ENCODE measurements at places on chromosomes 2 and 18. TPM values are rescaled to one million over a fixed set of nuclear protein-coding genes. Genes with fewer than 3 reads are reported as not detected.

DNA sequence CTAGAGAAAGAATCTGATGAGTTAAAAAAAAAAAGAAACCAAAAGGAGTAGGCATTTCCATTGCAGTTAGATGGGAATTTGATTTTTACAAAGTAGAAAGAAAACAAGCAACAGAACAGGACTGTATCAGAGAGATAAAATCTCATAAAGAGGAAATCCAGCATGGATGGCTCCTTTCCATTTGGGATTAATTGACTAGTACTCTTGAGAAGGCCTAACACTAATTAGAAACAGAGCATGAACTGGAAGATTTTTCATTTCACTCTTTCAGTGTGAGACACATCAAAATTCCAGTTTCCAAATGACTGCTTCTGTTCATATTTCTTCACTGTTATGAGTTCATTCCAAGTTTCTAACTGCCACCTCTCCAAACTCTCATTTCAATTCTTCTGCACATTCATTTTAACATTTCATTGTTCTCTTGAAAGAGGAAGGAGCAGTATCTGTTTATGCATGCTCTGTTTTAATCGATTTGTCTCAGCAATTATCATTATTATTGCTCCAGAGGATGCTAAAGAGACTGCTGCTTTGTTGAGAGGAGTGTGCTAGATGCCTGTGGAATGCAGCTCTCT, 108.8 kb upstream of the PIEZO2 start:
- DNase-seq = no peak
- H3K4me3 ChIP-seq = no peak overlapping the region
- no peaks in the 10 kb centered on the region for H3K27me3 ChIP-seq
- no peak overlapping the region for H3K27ac ChIP-seq
- no peaks in the 10 kb centered on the region for H3K4me1 ChIP-seq
- no peaks in the 10 kb centered on the region for H3K36me3 ChIP-seq

GRCh38 chr18:79597831-79598632, 81.6 kb upstream of the CTDP1 start:
- no peaks in the 10 kb centered on the region for H3K36me3 ChIP-seq
- H3K4me1 ChIP-seq = peaks cover 7% of the 10 kb centered on the region
- H3K27ac ChIP-seq = no peak overlapping the region

IL36B gene
- total RNA-seq = not detected

EMILIN1 gene
- 0.95 TPM for total RNA-seq

- H3K27me3 ChIP-seq = no peaks in the 10 kb centered on the region
- H3K27ac ChIP-seq = no peak overlapping the region
- no peak overlapping the region for H3K4me3 ChIP-seq
- H3K4me1 ChIP-seq = no peaks in the 10 kb centered on the region
- no peaks in the 10 kb centered on the region for H3K36me3 ChIP-seq
Measured at GRCh38 chr2:18178736-18179349, 300.4 kb downstream of the KCNS3 start.

DNA sequence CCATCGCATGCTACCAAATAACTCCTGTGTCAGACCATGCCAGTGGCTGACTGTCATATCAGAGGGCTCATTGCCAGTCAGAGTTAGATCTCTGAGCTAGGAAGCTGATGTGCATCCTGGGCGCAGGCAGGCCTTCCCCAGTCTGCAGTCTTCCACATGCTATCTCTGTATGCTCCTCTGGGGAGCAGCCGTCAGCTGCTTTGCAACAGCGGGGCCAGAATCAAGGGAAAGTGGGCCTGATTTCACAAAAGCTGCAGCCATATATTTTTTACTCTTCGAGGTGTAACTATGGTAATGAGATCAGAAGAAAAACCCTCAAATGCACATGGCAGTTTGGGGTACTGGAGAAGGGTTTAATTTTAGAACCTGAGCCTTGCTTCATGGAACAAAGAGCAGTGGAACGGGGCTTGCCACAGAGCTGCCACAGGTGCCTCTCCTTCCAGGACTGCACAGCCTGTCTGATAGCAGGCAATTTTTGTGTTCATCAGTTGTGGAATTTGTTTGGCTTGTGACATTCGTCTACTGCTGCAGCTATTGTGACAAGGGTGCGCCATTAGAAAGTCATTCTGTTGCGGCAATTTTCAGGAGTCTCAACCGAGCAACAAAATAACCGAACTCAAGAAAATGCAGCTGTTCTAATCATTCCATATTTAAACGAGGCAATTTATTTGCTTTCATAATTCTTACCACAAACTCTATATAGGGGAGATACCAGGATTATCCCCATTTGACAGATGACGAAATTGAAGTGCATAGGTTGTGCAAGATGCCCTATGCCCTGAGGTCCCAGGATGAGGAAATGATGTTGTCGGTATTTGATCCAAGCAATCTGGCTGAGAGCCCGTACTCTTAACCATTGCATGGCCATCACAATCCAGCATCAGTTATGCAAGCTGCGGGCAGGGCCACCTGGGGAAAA, 109.6 kb upstream of the CYRIA start:
- no peak for DNase-seq
- no peaks in the 10 kb centered on the region for H3K36me3 ChIP-seq
- no peak overlapping the region for H3K4me3 ChIP-seq
- no peak overlapping the region for H3K27ac ChIP-seq
- peaks cover 3% of the 10 kb centered on the region for H3K4me1 ChIP-seq

DNA sequence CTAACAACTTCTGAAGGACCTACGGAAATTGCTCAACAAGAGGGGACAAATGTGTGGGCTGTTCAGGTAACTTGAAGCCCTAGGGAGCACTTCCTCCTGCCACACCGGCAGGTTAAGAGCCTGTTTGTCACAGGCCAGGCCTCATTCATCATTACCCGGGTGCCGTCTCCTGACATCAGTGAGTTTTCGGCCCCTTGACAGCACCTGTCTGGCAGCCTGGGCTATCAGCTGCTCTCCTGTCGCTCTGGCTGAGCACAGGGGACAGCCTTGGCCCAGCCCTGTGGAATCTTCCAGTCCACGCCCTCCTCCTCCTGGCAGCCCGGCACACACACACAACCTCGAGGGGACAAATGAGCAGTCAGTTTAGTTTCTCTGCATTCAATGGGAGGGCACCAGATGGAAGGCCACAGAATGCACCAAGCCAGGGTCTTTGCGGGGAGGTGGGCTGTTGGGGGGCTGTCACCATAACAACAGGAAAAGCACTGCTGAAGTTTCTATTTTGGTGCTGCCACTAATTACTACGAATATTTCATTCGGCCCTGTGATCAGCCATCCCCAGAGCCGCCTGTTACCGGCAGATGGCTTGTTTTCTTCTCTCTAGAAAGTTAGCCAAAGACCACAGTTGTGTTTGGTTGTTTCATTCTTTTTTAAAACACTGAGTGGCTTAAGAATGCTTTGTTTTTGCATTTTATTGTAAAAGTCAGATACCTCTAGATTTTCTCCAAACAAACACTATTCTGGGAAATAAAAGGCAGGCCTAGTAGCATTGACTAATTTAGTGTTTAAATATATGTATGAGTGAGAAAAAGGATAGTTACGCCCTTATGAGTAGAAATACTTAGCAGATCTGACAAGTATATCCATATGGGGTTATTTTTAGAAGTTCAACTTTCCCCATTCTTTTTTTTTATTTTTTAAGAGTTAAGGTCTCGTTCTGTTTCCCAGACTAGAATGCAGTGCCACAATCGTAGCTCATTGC, 189.9 kb upstream of the NDUFV2 start:
- H3K4me3 ChIP-seq = no peak overlapping the region
- H3K27ac ChIP-seq = no peak overlapping the region
- H3K27me3 ChIP-seq = no peaks in the 10 kb centered on the region
- H3K4me1 ChIP-seq = no peaks in the 10 kb centered on the region
- H3K36me3 ChIP-seq = no peaks in the 10 kb centered on the region

ZNF385B gene
- total RNA-seq = 0.27 TPM

CDK15 gene
- total RNA-seq = 6.6 TPM

GRCh38 chr2:237752761-237753165, 45.8 kb upstream of the RBM44 start:
- no peak for DNase-seq
- H3K4me1 ChIP-seq = no peaks in the 10 kb centered on the region
- H3K27ac ChIP-seq = no peak overlapping the region
- H3K27me3 ChIP-seq = no peaks in the 10 kb centered on the region

DNA sequence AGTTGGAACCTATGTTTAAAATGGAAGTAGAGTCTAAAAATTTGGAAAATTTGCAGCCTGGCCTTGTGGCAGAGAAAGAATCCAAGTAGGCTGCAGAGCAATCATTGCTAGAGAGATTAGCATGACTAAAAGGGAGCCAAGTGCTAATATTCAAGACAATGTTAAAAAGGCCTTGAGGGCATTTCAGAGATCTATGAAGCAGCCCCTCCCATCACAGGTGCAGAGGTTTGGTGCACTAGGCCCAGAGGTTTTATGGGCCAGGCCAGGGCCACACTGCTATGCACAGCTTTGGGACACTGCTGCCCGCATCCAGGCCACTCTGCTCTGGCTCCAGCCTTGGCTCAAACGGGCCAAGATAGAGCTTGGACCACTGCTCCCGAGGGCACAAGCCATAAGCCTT, 6.7 kb upstream of the IL1A start:
- H3K36me3 ChIP-seq = no peaks in the 10 kb centered on the region
- H3K4me3 ChIP-seq = no peak overlapping the region
- no peak for DNase-seq
- H3K4me1 ChIP-seq = peaks cover 3% of the 10 kb centered on the region
- H3K27me3 ChIP-seq = no peaks in the 10 kb centered on the region
- no peak overlapping the region for H3K27ac ChIP-seq

DNA sequence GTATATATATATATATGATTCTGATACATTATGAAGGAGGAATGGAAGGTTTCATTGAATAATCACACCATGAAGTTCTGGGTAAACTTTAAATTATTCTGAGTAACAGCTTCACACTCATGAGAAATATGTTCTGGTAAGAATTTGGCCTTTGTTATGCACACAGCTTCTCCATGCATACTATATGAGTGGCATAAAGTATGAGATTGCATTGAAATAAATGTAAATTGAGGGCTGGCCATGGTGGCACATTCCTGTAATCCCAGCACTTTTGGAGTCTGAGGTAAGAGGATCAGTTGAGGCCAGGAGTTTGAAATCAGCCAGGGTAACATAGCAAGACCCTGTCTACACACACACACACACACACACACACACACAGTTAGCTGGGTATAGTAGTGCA, 50.0 kb upstream of the ARL5A start:
- no peak overlapping the region for H3K4me3 ChIP-seq
- H3K27me3 ChIP-seq = no peaks in the 10 kb centered on the region
- H3K36me3 ChIP-seq = no peaks in the 10 kb centered on the region

DNA sequence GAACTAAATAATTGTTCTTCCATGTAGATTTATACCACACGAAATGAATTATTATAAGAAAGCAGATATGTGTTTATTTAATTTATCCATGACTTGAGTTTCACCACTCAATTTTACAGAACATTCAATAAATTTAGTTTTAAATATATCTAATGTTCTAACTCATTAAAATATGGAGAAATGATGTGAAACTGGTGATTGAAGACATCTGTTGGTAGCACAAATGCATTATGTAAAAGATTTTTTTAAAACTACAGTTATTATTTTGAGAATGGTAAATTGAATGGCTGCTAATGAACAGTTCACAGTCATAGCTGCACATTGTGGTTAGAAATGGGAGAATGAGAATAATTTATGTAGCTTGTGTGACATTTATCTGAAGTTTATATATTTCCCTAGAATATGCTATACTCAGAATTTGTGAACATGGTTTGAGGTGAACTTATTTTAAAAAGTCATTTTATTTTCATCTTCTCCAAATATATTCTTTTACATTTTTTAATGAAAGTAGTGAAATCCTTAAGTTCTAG, 203.5 kb downstream of the DPP4 start:
- no peaks in the 10 kb centered on the region for H3K4me1 ChIP-seq
- H3K27ac ChIP-seq = no peak overlapping the region
- H3K4me3 ChIP-seq = no peak overlapping the region
- H3K27me3 ChIP-seq = no peaks in the 10 kb centered on the region
- no peak for DNase-seq
- no peaks in the 10 kb centered on the region for H3K36me3 ChIP-seq

DNA sequence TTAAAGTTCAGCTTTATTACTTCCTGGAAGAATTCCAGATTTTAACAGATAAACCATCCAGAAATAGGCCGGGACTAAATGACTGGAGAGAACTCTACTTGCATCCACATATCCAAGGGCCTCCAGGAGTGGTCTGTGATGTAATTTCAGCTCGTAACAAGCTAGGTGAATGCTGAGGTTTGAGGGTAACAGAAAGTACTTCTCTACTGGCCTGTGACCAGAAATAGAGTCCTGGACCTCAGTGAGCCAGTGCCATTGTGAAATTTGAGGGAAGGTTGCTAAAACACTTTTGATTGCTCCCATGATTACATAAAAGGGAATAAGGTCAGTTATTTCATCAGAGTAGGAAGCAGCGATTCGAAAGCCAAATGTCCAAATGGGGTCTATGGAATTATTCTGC, 158.1 kb downstream of the DOCK10 start:
- peaks cover 8% of the 10 kb centered on the region for H3K36me3 ChIP-seq
- peaks cover 29% of the 10 kb centered on the region for H3K4me1 ChIP-seq
- peak; percentile 31 for DNase-seq
- no peaks in the 10 kb centered on the region for H3K27me3 ChIP-seq
- no peak overlapping the region for H3K27ac ChIP-seq

DNA sequence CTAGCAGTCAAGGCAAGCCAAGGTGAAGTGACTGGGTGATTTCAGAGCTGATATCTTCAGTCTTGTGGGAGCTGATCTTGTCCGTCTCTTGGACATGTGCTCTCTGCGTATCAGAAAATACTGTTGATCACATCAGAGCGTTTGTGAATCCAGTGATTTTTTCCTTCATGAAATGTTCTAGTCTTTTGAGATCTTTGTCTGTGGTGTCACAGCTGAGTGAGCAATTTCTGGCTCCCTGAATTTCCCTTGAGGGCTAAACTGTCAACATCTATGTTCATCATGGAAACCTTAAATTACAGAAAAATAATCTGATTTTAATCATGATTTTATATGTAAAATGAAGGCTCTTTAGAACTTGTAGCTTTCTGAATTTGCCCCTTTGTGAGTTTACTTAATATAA, 432.0 kb downstream of the CCDC85A start:
- H3K4me3 ChIP-seq = no peak overlapping the region
- H3K4me1 ChIP-seq = no peaks in the 10 kb centered on the region
- H3K27me3 ChIP-seq = no peaks in the 10 kb centered on the region
- DNase-seq = no peak

- H3K27me3 ChIP-seq = peaks cover 5% of the 10 kb centered on the region
- no peak overlapping the region for H3K27ac ChIP-seq
- no peak for DNase-seq
- no peak overlapping the region for H3K4me3 ChIP-seq
- no peaks in the 10 kb centered on the region for H3K36me3 ChIP-seq
- no peaks in the 10 kb centered on the region for H3K4me1 ChIP-seq
Measured at GRCh38 chr2:235201756-235202155, 249.9 kb downstream of the SH3BP4 start.

GRCh38 chr18:11146238-11146946, 3.0 kb downstream of the PIEZO2 start:
- H3K27me3 ChIP-seq = peaks cover 51% of the 10 kb centered on the region
- no peaks in the 10 kb centered on the region for H3K36me3 ChIP-seq
- H3K4me1 ChIP-seq = no peaks in the 10 kb centered on the region
- H3K4me3 ChIP-seq = no peak overlapping the region
- no peak overlapping the region for H3K27ac ChIP-seq

All from astrocyte (in vitro differentiated cells and primary cell).